ENCODE measurements at places on chromosomes 4 and X.

DNA sequence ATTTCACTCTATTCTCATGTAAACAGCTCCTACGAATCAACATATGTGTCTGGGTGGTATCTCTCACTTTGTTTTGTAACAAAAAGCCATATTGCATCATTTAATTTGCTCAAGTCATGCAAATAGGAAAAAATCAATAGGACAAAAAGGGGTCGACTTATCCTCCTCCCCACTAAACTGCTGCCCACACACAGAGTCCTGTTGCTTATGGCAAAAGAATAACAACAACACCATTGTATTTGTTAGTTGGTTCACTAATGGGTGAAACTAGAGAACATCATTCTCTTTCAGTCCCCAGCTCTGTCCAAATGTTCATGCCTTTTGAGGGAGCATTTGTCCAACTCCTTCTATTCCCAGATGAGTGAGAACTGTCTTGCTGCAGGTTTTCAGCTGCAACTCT lies 2.1 kb downstream of the HHIP start:
- no peak for DNase-seq

- no peak for DNase-seq
Observed at GRCh38 chr4:164212714-164213113, 541.2 kb upstream of the SMIM31 start.

GRCh38 chrX:136030303-136031191 lies 45.3 kb downstream of the SLC9A6 start:
- DNase-seq = no peak

GRCh38 chrX:110015032-110015431 lies 12.1 kb downstream of the TMEM164 start:
- DNase-seq = no peak

- DNase-seq = no peak
Observed at GRCh38 chr4:133559987-133560386, 410.9 kb downstream of the PCDH10 start.

DNA sequence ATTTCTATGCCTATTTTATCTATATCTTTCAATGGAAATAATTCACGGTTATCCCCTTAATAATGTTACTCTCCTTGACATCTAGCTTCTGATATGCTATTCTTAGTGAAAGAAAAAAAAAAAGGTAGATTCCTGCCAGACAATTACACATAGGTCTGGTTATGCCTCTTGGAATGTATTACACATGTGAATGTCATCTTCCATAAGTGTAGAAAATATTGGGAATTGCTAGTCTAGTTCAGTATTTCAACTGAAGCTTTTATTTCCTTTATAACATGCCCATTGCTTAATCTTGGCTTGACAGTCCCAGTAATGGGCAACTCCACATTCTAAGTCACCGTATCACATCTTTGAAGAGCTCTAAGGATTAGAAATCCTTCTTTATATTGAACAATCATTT lies 25.4 kb upstream of the PPP1R2C start:
- no peak for DNase-seq

DNA sequence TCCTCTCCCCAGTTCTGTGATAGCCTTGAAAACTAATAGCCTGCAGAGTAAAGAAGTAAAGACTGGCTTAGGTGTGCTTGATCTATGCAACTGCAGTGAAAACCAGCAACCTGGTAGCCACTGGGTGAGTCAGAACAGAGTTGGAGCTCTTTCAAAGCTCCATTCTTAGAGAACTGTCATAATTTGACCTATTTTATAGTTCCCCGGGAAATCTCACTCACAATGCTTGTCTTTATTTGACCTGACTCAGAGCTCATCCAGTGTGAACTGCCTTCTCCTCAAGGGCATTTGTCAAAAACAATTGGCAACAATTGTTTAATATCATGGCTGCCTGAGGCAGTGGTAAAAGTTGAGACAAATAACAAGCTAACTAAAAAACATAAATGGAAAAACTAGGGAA lies 213.0 kb upstream of the NHS start:
- DNase-seq = no peak

- no peak for DNase-seq
Observed at GRCh38 chrX:3320471-3321046, 25.9 kb downstream of the MXRA5 start.

- no peak for DNase-seq
Observed at GRCh38 chr4:78613522-78614321, 62.2 kb downstream of the ANXA3 start.

DNA sequence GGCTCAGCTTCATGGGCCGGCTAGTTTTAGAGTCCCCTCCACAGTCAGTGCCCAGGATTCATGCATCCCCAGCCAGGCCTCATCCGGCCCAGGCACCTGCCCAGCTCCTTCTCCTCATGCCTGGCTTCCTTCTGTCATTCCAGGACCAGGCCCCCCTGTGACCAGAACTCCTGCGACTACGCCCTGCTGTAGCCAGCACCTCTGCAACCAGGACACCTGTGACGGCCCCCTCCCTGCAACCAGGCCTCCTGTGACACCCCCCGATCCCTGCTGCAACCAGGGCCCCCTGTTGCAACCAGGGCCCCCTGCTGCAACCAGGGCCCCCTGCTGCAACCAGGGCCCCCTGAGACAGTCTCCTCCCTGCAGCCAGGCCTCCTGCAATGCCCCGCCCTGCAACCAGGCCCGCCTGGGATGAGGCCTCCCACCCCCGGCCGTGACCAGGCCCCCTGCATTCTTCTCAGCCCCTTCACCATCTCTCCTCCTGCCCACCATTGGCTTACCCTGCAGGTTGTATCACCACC lies 46.8 kb downstream of the HTRA3 start:
- DNase-seq = no peak

DNA sequence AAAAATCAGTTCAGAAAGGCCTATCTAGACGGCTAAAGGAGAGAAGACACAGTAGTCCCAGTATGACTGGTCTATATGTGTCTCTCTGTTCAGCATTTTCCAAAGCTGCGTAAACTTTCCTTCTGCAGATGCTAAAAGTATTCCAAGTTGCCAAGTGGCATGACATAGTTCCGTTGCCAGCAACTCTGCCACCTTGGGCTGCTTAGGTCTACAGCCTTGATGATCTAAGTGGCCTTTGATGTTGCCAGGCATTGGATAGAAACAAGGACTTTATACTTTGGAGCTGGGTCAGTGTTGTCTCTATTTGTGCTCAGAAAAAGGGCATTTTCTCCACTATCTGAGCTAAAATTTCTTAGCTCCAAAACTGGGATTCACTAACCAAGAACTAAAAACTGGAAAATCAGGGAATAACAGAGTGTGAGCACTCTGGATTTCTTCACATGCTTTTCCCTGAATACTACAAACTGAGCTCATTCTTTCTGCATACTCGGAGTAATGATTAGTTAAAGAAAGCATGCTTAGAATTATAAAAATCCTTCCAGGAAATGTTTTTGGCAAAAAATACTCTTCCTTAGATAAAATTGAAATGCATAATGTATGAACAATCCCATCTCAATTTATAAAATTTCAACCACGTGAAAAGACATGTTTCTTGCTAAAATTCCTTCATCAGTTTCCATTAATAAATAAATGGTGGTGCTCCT lies 191.4 kb downstream of the ADAMTS3 start:
- DNase-seq = no peak

DNA sequence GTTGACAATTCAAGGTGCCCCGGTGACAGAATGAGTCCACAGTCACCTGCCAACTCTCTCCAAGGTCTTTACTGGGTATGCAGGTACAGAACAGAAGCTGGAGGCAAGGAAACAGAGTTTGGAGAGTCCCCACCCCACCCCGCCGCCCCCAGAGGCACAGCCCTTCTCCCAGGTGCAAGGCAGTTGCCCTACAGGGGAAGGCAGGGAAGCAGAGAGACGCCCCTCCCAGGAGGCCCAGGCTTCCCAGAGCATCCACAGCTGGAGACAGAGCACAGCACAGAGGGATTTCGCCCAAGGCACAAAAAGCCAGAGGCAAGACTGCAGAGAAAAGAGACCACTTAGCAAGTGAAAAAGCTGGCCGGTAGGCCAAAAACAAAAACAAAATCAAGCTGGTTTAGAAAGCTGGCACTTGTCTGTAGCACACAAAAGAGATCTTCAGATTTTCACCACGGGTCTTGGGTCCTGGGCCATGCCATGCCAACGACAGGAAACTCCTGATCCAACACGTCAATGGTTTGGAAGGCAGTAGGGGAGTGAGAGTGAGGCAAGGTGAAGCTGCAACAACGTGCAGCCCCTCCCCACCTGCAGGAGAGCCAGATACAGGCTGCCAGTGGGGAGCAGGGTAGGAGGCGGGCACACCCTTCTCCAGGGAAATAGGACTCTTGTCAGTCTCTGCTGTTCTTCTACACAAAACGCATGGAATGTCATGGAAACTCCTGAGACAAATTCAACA lies 113.3 kb downstream of the AFAP1 start:
- no peak for DNase-seq

- no peak for DNase-seq
Observed at GRCh38 chr4:74474345-74475090, 29.6 kb downstream of the AREG start.

DNA sequence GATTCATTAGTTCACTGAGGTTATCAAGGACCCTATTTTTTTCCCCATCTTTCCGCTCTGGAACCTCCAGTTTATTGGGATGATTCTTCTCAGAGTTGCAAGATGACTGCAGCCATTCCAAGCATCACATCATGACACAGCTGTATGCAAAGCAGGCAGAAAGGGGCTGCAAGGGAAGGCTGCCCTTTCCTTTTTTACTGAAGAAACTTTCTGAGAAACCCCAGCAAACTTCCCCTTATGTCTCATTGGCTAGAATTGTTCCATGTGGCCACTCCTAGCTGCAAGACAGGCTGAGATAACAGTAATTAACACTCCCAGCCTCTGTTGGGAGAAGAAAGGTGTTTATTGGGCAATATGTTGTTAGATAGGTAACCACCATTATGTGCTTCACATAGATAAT lies 102.6 kb downstream of the SATL1 start:
- no peak for DNase-seq

- DNase-seq = no peak
Observed at GRCh38 chr4:69617083-69617694, 22.3 kb downstream of the UGT2A2 start.

GRCh38 chr4:151472711-151473110 lies 63.7 kb downstream of the FHIP1A start:
- no peak for DNase-seq

- DNase-seq = no peak
Observed at GRCh38 chr4:2907706-2908293, 55.4 kb downstream of the NOP14 start.

GRCh38 chr4:143575331-143575730 lies 61.8 kb downstream of the SMARCA5 start:
- no peak for DNase-seq

DNA sequence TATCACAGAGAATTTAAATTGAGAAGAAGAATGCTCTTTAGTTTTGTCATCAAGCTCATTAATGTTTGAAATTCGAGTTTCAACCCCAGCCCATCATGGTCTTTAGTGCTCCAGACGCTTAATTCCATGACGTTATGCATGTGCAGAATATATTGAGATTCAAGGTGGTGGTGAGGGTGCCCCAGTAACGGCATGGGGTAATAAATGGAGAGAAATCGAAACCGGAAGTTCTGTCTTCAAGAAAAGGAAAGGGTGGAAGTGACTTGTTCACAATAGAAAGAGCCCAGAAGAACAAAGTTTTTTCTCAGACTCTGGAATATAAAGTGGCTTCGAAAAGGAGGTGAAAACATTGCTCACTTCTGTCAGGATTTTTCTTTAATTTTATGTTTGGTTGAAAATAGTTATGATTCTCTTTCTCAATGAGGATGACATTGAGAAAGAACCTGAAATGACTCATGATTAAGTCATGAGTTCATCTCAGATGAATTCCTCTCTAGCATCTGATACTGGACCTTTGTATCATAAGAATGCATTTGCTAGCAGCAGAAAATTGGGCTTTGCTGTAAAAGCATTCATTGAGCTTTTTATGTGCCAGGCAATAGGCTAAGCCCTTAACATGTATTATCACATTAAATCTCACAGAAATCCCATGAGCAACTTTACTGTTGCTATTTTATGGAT lies 779 bp upstream of the DDX60L start:
- no peak for DNase-seq

DNA sequence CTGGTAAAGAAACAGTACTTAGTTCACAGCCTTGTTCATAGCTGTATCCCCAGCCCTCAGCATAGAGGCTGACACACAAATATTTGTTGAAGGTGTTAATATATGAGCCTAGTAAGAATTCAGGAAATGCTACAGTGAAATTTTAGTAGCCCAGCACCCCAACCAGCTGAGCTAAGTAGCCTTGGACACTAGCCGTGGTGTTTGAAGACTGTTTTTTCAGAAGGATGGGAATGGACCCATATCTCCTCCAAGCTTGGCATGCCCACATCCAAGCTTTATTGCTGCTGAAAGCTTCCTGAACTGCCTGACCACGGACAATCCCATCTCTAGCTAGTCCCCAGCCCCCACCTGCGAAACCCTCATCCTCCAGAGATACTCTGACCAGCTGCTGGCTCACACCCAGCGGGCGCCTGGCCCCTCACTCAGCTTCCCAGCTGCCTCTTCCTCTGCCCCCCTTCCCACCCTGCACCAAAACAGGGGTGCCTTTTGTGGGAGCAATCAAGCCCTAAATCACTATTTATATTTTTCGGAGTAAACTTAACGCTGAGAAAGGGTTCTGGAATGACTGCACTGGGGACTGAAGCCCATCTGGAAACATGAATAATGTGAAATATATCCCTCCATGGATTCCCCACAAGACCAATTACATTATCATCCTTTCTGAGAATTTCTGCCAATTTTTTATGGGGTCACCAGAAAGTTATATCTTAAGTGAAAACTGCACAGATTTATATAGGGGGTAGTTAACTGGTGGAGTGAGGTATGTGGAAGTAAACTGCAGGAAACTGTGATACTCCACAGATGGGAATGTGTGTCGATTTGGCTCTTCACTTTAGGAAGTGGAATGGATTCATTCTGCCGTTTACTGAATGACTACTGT lies 41.1 kb upstream of the CBR4 start:
- no peak for DNase-seq

GRCh38 chr4:1616557-1616930 lies 67.6 kb downstream of the FAM53A start:
- no peak for DNase-seq

- no peak for DNase-seq
Observed at GRCh38 chr4:179165000-179165738, 1722.9 kb upstream of the AGA start.

DNA sequence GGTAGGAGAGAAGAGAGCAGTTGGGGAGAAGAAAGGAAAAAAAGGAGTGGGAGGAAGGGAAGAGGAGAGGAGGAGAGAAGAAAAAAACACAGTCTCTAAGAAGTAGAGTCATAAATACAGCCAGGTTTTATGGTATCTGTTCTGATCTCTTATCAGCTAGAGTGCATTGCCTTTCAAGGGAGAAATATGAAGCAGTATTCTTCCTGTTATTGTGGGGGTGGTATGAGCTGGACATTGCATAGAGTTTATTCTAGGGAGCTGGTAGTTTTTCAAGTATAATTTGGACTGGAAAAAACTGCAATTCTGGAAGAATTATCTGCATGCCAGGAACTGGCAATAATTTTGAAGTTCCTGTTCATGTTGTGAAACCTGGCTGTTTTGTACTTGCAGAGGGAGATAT lies 54.9 kb upstream of the TAB3 start:
- DNase-seq = no peak

GRCh38 chr4:41814565-41814964 lies 66.0 kb upstream of the PHOX2B start:
- DNase-seq = no peak

DNA sequence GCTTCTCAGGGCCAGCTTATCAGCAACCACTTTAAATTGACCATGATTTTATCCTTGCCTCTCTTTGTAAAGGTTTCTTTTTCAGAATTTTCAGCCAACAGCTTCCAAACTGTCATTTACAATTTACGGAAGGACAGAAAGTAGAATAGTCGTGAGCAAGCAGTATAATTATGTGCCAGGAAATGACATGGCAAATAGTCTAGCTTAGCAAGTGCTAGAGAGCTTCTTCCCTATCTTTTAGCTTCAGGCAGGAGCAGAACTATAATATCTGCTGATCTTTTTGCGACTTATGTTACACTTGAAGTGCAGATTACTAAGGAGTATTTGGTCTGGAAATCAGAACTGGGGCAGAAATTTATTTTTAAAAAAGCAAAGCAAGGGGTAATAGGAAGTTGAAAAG lies 123.0 kb upstream of the AP1S2 start:
- no peak for DNase-seq

Data from cerebellar nuclear complex (tissue), 1 donor.